Dermis blood vessel endothelial cell (primary cell): ENCODE measurements at places on chromosomes 1 and 21. TPM values are rescaled to one million over a fixed set of nuclear protein-coding genes. Genes with fewer than 3 reads are reported as not detected.

GRCh38 chr1:165949335-165950130 is 122.1 kb downstream of the UCK2 start:
- peak; percentile 14 for DNase-seq

GRCh38 chr1:220673921-220674320 is 16.2 kb upstream of the C1orf115 start:
- DNase-seq = no peak

- no peak for DNase-seq
These were observed 15.5 kb downstream of the LUZP1 start for GRCh38 chr1:23152966-23153684.

GRCh38 chr1:183807549-183808168 is 2.7 kb downstream of the RGL1 start:
- DNase-seq = peak; percentile 57

Gene TNFRSF18
- 1.0 TPM in 1 of 2 replicates, not detected in the other for total RNA-seq

DNA sequence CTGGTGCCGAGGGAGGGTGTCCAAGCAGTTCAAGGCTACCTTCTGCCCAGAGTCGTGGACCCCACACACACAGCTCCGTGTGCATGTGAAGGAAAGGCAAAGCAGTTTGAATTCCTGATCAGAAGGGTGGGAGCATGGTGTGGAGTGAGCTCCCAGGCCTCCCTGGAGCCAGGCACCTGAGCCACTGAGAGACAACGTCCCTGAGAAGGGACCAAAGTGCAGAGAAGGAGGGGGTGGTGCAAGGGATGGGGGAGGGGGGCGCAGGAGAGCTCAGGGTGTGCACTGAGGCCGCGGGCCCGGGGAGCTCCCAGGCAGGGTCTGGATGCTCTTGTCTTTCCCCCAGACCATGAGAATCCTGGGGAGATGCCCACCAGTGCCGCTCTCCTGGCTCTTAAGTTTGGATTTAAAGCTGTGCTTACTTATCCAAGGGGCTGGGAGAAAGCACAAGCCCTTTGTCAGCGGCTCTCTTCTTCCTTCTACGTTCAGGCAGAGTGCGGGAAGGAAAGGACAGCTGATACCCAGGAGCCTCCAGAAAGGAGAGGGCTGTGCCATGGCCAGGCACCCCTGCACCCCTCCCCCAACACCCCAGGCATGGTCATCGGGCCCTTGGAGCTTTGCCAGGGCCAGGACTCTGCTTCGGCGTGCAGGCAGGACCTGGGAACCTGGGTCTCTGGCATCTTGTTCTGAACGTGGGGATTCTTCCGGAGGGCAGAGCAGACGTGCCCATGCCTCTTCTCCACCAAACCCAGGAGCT is 24.1 kb downstream of the ACTA1 start:
- no peak for DNase-seq

- DNase-seq = no peak
These were observed 432 bp downstream of the EPHB2 start for GRCh38 chr1:22711071-22711470.

DNA sequence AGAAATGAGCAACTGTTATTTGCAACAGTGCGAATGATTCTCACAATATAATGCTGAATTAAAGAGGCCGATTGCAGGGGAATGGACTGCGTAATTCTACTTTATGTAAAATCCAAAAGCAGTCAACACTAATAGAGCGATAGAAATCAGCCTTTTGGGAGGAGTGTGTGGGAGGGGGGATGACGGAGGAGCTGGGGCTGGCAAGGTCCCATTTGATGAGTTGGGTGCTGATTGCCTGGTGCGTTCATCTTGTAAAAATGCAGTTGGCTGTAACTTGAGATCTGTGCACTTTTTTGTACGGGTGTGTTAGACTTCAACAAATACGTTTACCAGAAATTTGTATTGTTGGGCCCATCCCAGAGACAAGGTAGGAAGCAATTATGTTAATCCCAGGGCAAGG is 20.7 kb downstream of the TNFRSF8 start:
- no peak for DNase-seq

GRCh38 chr1:47231301-47232186 is 481 bp downstream of the TAL1 start:
- DNase-seq = peak; percentile 78

GRCh38 chr1:92551916-92552315 is 65.2 kb upstream of the GFI1 start:
- no peak for DNase-seq

DNA sequence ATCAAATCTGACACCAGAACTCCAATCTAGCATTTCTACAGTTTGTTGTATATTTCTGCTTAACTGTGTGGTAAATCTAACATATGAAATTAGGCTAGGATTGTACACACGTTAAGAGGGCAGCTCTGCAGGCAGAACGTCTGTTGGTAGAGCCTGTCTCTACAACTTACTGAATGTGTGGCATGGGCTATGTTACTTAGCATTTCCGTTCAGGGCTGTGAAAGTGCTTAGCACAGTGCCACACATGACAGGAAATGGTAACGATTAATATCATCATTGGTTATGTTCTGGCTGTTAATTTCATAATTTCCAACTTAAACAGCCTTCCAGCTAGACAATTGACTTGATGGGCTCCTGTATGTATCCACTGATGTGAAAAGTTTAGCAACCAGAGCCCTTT is 9.6 kb upstream of the C8B start:
- no peak for DNase-seq

GRCh38 chr21:42581336-42581992 is 67.8 kb downstream of the SLC37A1 start:
- no peak for DNase-seq

DNA sequence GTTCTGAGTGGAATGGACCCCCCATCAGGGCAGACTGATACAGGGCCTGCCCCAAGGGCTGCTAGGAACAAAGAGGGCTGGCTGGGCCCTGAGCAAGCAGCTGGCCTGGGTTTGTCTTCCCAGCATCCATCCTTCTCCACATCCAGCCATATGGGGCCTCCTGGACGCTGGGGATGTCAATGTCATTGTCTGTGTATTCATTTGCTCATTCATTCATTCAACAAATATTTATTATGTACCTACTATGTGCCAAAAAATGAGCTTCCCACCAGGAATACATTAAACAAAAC is 15.6 kb upstream of the ECE1 start:
- DNase-seq = no peak

Gene B3GALT6
- total RNA-seq = 36.1 and 46.6 TPM in 2 replicates

- no peak for DNase-seq
These were observed 1.0 kb downstream of the LIN28A start for GRCh38 chr1:26411624-26412074.

Gene TMPRSS3
- total RNA-seq = 0.05 TPM in 1 of 2 replicates, not detected in the other

Gene LEMD1
- total RNA-seq = not detected in 2 replicates

DNA sequence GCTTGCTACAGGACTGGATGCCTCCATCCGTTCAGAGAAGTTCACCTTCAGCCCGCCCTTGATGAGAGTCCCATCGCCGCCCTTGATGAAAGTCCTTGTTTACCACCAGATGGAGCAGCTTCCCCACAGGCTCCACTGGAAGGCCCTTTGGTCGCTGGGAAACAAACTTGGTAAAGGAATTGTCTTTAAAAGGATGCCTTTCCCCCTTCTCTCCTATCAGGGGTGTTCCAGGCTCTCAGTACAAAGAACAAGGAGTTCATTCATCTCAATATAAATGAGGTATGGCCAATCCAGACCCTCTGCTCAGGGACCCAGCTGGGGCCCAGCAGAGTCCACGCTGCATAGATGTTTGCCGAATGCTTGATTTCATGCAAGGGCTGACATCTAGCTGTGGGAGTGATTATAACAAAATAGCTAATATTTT is 50.8 kb downstream of the CAPN9 start:
- peak; percentile 82 for DNase-seq

- no peak for DNase-seq
These were observed 335.5 kb downstream of the BARHL2 start for GRCh38 chr1:90381598-90381997.

- no peak for DNase-seq
These were observed 25.2 kb downstream of the MAPKAPK2 start for GRCh38 chr1:206709772-206710459.

Gene MLLT11
- 1.2 and 3.6 TPM in 2 replicates for total RNA-seq

Gene FMO5
- total RNA-seq = 3.6 and 5.3 TPM in 2 replicates

GRCh38 chr1:38589036-38589435 is 270.5 kb downstream of the RRAGC start:
- DNase-seq = no peak

Gene SV2A
- total RNA-seq = 3.9 and 6.7 TPM in 2 replicates

Gene GRHL3
- total RNA-seq = not detected in 2 replicates

Gene APCS
- not detected in 2 replicates for total RNA-seq

DNA sequence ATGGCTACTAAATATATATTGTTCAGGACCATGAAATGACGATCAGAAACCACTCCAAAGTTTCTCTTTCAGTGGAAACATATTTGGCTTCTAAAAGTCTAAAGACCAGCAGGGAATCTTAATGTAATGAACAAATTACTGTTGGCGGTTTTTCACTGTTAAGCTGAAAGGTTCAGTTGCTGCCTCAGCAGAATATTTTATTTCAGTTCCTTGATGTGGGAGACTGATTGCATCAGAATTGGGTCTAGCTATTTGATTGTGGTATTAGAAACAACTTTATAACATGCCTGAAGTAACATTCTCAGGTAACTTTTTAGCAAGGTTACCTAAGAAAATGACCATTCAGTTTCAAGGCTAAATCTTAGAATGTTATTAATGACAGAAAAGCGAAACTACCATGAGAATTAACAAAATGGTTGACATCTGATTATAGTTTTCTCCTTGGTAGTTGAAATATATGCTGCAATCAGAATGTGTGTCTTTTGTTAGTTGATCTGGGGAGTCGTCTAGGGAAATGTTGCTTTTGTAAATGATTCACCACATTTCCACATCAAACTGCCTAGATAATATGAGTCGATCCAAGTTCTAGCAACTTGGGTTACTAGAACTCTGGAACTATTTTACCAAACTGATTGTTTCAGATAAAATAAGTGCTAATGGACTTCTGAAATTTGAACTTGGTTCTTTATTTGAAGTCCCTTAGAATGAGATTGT is 200.4 kb downstream of the HMCN1 start:
- DNase-seq = no peak

GRCh38 chr1:201226859-201227488 is 36.4 kb downstream of the IGFN1 start:
- DNase-seq = no peak

- peak; percentile 97 for DNase-seq
These were observed 7.0 kb upstream of the POFUT2 start for GRCh38 chr21:45294509-45295291.

DNA sequence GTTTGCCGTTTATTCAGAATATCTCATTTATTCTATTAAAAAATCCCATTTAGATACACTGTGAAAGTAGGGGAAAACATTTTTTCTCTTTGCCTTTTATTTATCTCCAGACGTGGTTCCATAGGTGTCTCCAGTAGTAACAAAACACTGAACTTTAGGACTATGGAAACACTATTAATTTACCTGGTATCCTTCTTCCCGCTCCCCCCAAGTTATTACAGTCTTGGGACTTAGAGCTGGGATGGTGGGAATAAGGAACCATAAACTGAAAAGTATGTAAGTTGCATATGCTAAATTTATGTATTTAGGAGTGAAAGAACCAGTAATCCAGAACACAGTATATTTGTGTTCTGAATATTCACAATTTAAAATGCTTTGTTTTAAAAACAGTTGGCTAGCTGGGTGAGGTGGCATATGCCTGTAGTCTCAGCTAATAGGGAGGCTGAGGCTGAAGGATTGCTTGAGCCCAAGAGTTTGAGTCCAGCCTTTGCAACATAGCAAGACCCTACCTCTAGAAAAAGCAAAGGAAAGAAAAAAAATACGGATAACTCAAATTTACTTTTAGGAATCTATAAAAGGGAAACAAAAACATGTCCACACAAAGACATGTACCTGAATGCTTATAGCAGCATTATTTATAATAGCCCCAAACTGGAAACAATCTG is 3.1 kb downstream of the DNAJB4 start:
- DNase-seq = no peak

DNA sequence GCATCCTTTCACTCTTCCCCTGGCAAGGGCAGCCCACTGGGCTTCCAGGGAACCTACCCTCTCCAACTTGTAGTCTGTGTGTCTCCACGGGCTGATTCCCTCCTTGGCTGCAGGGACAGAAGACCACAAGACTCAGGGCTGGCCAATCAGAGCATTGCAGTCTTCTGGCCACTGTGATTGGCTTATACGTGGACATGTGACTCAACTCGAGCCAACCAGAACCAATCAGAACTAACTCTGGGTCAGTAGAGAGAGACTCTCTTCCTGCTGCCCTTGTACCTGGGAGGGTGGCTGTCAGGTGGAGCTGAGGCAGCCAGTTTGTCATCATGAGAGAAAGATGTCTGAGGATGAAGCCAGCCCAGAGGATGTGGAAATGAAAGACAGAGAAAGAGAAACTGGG is 64.0 kb downstream of the DHRS3 start:
- no peak for DNase-seq

GRCh38 chr1:88079036-88079435 is 605.0 kb upstream of the PKN2 start:
- DNase-seq = peak; percentile 3

Gene C1orf185
- not detected in 2 replicates for total RNA-seq

- DNase-seq = no peak
These were observed 252.5 kb downstream of the PTPRU start for GRCh38 chr1:29488794-29489311.

Gene BATF3
- 1.7 and 2.4 TPM in 2 replicates for total RNA-seq

Gene RNF2
- total RNA-seq = 25.2 and 72.0 TPM in 2 replicates

DNA sequence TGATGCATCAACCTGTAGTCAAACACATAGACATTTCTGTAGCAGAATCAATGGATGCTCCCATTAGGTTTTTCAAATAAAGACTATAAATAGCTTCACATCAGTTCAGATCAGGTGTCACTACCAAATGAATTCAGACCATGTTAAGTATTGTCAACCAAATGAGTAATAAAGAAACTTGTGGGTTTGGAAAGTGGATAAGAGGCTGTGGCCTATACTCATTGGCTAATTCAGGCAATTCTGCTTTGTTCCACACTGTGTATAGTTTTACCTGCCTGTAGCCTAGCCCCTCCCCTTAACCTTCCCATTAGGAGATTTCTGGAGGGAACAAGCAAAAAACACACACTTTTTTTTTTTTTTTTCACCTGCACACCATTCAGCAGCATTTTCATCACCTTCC is 321.2 kb downstream of the HLX start:
- DNase-seq = no peak

DNA sequence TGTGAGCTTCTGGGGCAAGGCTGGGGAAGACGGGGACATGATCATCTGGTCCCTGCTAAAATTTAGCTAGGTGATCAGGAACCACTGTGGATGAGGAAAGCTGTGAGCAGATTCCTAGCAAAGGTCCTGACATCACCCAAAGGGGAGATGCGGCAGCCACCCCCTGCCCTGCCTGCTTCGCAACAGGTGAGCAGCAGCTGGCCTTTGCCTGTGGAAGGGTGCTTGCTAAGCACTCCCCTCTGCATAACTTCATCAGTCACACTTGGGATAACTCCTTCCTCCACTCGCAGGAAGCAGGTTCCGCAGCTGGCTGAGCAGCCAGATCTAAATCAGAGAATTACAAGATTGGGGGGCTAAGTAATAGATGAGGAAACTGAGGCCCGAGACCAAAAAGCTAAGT is 51.2 kb downstream of the KCNN3 start:
- no peak for DNase-seq

Gene TRIM67
- not detected in 2 replicates for total RNA-seq

- no peak for DNase-seq
These were observed 14.0 kb downstream of the C1orf94 start for GRCh38 chr1:34190692-34191091.

GRCh38 chr1:178488393-178488792 is 8.4 kb downstream of the CLEC20A start:
- no peak for DNase-seq

GRCh38 chr1:183002797-183003196 is 20.4 kb upstream of the LAMC1 start:
- DNase-seq = peak; percentile 54
